Natural killer cell treated with Interleukin-12 subunit alpha and Interleukin-12 subunit beta and Interleukin-15 and Interleukin-18, amount 100 ng/mL, for 72 hours (primary cell): ENCODE measurements at places on chromosomes 11 and 22. TPM values are rescaled to one million over a fixed set of nuclear protein-coding genes. Genes with fewer than 3 reads are reported as not detected.

- no peaks in the 10 kb centered on the region for H3K4me1 ChIP-seq
- H3K27ac ChIP-seq = no peak overlapping the region
- H3K36me3 ChIP-seq = no peaks in the 10 kb centered on the region
- no peak for DNase-seq
- no peaks in the 10 kb centered on the region for H3K27me3 ChIP-seq
- H3K4me3 ChIP-seq = no peak overlapping the region
Observed at GRCh38 chr11:26859416-26859815, 134.5 kb upstream of the FIBIN start.

GRCh38 chr11:95078526-95078925 lies 11.1 kb upstream of the ENDOD1 start:
- DNase-seq = no peak
- H3K27ac ChIP-seq = no peak overlapping the region
- no peaks in the 10 kb centered on the region for H3K4me1 ChIP-seq
- no peak overlapping the region for H3K4me3 ChIP-seq
- no peaks in the 10 kb centered on the region for H3K36me3 ChIP-seq
- no peaks in the 10 kb centered on the region for H3K27me3 ChIP-seq

GRCh38 chr11:34065505-34066203 lies 14.1 kb downstream of the CAPRIN1 start:
- peak overlapping the region; percentile 45 for H3K4me3 ChIP-seq
- H3K36me3 ChIP-seq = peaks cover 13% of the 10 kb centered on the region

DNA sequence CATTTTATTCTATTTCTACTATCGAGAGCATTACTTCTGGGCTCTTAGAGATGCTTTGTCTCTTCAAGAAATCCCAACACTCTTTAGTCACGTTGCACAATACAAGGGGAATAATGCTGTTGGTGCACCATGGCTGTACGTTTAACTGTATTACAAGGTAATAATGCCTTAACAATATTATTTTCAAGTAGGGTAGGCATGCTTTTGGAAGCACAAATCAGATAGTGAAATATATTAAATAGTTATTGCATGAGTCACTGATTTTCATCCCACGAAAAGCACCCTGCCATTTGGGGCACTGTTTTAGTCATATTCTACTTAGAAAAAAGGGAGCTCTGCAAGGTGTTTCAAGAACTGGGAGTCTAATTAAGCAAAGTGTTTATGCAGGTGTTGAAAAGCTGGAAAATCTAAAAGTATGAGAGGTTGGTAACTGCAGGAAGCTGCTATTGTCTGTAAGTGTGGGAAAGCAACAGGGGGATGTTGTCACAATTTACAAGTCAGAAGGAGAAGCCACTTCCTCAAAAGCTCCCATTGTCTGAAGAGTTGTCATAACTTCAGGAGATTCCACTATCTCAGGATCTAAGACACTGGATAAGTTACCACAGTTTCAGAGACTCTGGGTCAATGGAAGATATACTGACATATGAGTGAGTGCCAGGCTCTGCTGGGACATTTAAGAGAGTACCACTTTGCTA lies 218.2 kb downstream of the JRKL start:
- no peaks in the 10 kb centered on the region for H3K4me1 ChIP-seq
- H3K36me3 ChIP-seq = no peaks in the 10 kb centered on the region
- H3K27me3 ChIP-seq = no peaks in the 10 kb centered on the region
- no peak overlapping the region for H3K27ac ChIP-seq

GRCh38 chr11:95913830-95914615 lies 9.9 kb downstream of the MTMR2 start:
- H3K27me3 ChIP-seq = no peaks in the 10 kb centered on the region
- no peak overlapping the region for H3K27ac ChIP-seq
- no peak overlapping the region for H3K4me3 ChIP-seq
- H3K4me1 ChIP-seq = peaks cover 15% of the 10 kb centered on the region
- no peak for DNase-seq
- H3K36me3 ChIP-seq = no peaks in the 10 kb centered on the region

DNA sequence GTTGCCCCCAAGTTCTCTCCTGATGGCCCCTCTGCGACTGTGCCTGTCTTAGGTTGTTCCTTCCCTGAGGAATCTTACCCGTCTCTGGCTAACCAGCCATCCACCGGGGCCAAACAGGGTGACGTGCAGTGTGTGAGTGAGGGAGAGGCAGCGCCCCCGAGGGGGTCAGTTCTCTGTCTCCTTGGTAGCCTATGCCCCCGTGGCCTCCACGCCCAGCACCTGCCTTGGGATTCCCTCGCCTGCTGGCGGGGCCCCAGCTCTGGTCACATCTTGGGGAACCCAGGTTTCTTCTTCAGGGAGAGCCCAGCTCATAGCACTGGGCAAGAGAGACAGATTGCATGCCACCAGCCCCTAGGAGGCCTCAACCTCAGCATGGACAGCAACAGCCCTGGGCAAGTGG lies 5.8 kb downstream of the NXF1 start:
- no peaks in the 10 kb centered on the region for H3K27me3 ChIP-seq
- H3K4me1 ChIP-seq = peaks cover 20% of the 10 kb centered on the region
- H3K36me3 ChIP-seq = peaks cover 37% of the 10 kb centered on the region
- H3K4me3 ChIP-seq = no peak overlapping the region

- H3K36me3 ChIP-seq = peaks cover 5% of the 10 kb centered on the region
- no peaks in the 10 kb centered on the region for H3K27me3 ChIP-seq
- no peak overlapping the region for H3K4me3 ChIP-seq
- DNase-seq = no peak
- no peak overlapping the region for H3K27ac ChIP-seq
- H3K4me1 ChIP-seq = peaks cover 5% of the 10 kb centered on the region
Observed at GRCh38 chr22:17830043-17830961, 56.0 kb upstream of the BID start.

- DNase-seq = no peak
- no peaks in the 10 kb centered on the region for H3K4me1 ChIP-seq
- H3K27ac ChIP-seq = no peak overlapping the region
- H3K4me3 ChIP-seq = no peak overlapping the region
Observed at GRCh38 chr11:3226846-3227567, 5.2 kb downstream of the MRGPRE start.

GRCh38 chr22:42385696-42386095 lies 46.5 kb downstream of the NFAM1 start:
- no peak overlapping the region for H3K27ac ChIP-seq
- no peak overlapping the region for H3K4me3 ChIP-seq
- H3K4me1 ChIP-seq = no peaks in the 10 kb centered on the region
- DNase-seq = no peak
- H3K36me3 ChIP-seq = no peaks in the 10 kb centered on the region
- no peaks in the 10 kb centered on the region for H3K27me3 ChIP-seq

- DNase-seq = no peak
- no peaks in the 10 kb centered on the region for H3K27me3 ChIP-seq
- peak overlapping the region; percentile 28 for H3K27ac ChIP-seq
- no peak overlapping the region for H3K4me3 ChIP-seq
- H3K36me3 ChIP-seq = peaks cover 17% of the 10 kb centered on the region
- peaks cover 37% of the 10 kb centered on the region for H3K4me1 ChIP-seq
Observed at GRCh38 chr11:121499405-121499804, 46.6 kb upstream of the SORL1-AS1 start.

GRCh38 chr11:5940748-5941147 lies 1.3 kb upstream of the OR56A3 start:
- H3K36me3 ChIP-seq = no peaks in the 10 kb centered on the region
- no peak overlapping the region for H3K27ac ChIP-seq
- no peak for DNase-seq
- no peaks in the 10 kb centered on the region for H3K4me1 ChIP-seq
- peaks cover 29% of the 10 kb centered on the region for H3K27me3 ChIP-seq

Gene SBF1
- 152 TPM for total RNA-seq

DNA sequence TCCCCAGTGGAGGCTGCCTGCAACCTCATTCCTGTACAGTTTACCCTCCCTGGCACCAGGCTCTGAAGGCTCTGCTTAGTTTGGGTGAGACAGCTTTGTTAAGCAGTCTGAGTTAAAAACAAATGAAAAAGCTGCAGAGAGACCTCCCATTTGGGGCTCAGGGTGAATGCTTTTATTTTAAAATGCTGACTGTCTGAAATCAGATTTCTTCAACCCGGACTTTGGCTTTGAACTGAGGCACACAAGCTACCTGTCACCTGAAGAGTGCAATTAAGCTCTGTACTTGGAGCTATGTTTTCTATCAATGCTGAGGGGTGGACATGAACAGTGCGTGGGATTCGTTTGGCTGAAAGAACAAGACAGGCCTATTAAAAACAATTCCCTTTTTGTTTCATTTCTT lies 217.5 kb upstream of the SORL1-AS1 start:
- H3K36me3 ChIP-seq = no peaks in the 10 kb centered on the region
- no peak overlapping the region for H3K27ac ChIP-seq
- no peaks in the 10 kb centered on the region for H3K27me3 ChIP-seq
- no peaks in the 10 kb centered on the region for H3K4me1 ChIP-seq
- DNase-seq = no peak

GRCh38 chr11:117818041-117818873 lies 6.3 kb downstream of the FXYD2 start:
- H3K4me1 ChIP-seq = peaks cover 65% of the 10 kb centered on the region
- H3K4me3 ChIP-seq = peak overlapping the region; percentile 82
- H3K27me3 ChIP-seq = peaks cover 3% of the 10 kb centered on the region
- H3K36me3 ChIP-seq = no peaks in the 10 kb centered on the region

- peaks cover 12% of the 10 kb centered on the region for H3K27me3 ChIP-seq
- H3K4me3 ChIP-seq = no peak overlapping the region
- DNase-seq = no peak
Observed at GRCh38 chr11:69569306-69570200, 71.4 kb upstream of the CCND1 start.

Gene MDK
- 4.0 TPM for total RNA-seq

GRCh38 chr11:6196396-6196795 lies 2.6 kb upstream of the OR52W1 start:
- peak overlapping the region; percentile 87 for H3K4me3 ChIP-seq
- H3K27ac ChIP-seq = peak overlapping the region; percentile 85
- H3K4me1 ChIP-seq = peaks cover 79% of the 10 kb centered on the region

Gene ARHGAP20
- total RNA-seq = not detected

Gene YAP1
- total RNA-seq = 0.56 TPM

DNA sequence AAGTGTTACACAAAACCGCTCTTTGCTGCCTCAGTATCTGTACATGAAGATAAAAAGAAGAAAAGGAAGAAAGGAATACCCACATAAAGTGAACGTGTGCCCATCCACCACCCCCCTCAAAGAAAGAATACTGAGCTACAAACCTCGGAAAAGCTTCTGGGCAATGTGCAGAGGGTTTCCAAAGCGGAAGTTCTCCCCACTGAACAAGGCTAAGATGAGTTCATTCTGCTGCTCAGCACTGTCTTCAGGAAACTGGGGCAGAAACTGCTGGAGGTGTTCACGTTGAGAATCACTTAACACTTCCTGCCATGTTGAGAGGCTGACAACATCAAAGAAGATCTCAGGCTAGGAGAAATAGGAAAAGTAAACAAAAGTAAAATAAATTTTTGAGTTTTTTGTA lies 6.9 kb downstream of the NFRKB start:
- no peak overlapping the region for H3K27ac ChIP-seq
- H3K4me3 ChIP-seq = no peak overlapping the region
- H3K4me1 ChIP-seq = peaks cover 8% of the 10 kb centered on the region
- no peak for DNase-seq
- no peaks in the 10 kb centered on the region for H3K27me3 ChIP-seq

Gene KCNE3
- 0.10 TPM for total RNA-seq

Gene PTPRJ
- total RNA-seq = 60.7 TPM

DNA sequence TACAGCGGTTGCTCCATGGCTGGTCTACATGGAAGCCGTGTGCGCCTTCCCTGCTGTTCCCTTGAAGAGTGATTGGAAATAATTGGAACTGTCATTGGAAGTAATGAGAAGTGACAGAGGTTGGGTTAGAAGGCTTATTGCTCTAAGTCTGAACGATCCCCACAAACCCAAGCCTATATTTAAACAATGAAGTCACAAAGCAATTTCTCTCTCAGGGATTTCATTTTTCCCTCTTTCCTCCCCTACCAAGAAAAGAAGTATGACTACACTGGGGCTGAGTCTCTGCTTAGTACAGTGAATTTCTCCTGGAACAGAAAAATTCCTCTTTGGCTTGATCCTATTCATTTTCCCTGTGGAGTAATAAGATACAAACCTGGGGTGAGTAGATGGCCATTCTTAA lies 7.8 kb downstream of the CLMP start:
- no peak for DNase-seq
- no peaks in the 10 kb centered on the region for H3K36me3 ChIP-seq
- no peaks in the 10 kb centered on the region for H3K4me1 ChIP-seq
- H3K27ac ChIP-seq = no peak overlapping the region

Gene OR51B4
- not detected for total RNA-seq

DNA sequence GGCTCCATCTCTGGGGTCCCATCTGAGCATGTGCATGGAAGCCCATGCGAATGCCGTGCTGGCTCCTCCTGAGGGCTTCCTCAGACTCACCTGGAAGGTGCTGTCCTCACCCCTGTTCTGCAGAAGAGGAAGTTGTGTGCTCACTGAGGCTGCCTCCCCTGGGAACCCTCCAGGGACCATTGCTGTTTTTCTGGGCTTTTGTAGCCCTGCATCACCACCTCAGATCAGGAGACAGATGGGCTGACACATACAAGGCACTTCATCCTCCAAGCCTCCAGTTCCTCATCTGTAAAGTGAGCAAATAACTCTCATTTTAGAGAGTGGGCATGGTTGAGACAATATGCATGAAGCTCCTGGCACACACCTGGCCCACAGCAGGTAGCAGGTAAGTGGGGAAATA lies 12.1 kb upstream of the LRRC32 start:
- peaks cover 16% of the 10 kb centered on the region for H3K27me3 ChIP-seq
- H3K4me1 ChIP-seq = peaks cover 11% of the 10 kb centered on the region
- no peak overlapping the region for H3K27ac ChIP-seq
- no peak for DNase-seq

DNA sequence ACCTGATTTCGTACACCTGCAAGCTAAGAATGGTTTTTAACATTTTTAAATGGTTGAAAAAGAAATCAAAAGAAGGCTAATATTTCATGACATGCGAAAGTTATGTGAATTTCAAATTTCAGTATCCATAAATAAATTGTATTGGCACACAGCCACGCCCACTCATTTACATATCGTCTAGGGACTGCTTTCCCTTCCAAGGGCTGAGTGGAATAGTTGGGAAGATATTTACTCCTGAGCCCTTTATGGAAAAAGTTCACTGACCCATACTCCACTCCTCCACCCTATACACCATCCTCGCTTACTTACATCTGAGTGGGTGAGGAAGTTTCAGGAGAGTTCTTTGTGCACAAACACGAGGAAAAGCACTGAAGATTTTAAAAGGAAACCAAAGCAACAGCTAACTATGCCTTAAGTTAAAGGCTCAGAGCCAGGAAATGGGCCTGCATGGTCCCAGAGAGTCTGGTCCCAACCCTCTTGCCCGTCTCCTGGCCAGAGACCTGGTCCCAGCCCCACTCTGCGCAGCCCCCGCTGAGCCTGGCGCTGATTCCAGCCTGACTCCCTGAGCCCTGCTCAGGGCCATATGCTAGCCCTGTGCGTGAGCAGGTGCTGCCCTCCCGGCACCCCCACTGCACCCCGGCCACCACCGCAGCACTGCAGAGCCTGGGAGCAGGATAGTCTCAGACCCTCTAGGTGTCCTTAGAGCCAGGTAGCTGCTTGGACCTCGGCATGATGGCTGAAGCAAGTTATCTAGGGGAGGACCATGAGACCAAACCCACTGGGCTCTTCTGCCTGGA lies 69.8 kb downstream of the EFCAB6 start:
- peaks cover 13% of the 10 kb centered on the region for H3K27me3 ChIP-seq
- H3K36me3 ChIP-seq = no peaks in the 10 kb centered on the region
- no peak for DNase-seq
- H3K4me3 ChIP-seq = no peak overlapping the region

Gene LARGE1
- total RNA-seq = 9.0 TPM
